ENCODE measurements at places on chromosomes 7 and 10.

- DNase-seq: no peak
These were observed 2.3 kb downstream of the METTL27 start for GRCh38 chr7:73839743-73840714.

GRCh38 chr7:46366526-46366925 lies 445.5 kb upstream of the IGFBP3 start:
- no peak for DNase-seq

- DNase-seq: no peak
These were observed 1.6 kb downstream of the SAMD9L start for GRCh38 chr7:93146472-93147141.

- no peak for DNase-seq
These were observed 8.8 kb downstream of the CHST3 start for GRCh38 chr10:71972746-71973695.

- DNase-seq: no peak
These were observed 50.9 kb upstream of the UNC5B start for GRCh38 chr10:71161425-71161824.

- no peak for DNase-seq
These were observed 41.8 kb downstream of the UNC5B start for GRCh38 chr10:71253981-71254818.

- DNase-seq: peak; percentile 11
These were observed 59.2 kb upstream of the OIT3 start for GRCh38 chr10:72834183-72834825.

GRCh38 chr7:106916679-106917078 lies 51.6 kb downstream of the PIK3CG start:
- peak; percentile 95 for DNase-seq

DNA sequence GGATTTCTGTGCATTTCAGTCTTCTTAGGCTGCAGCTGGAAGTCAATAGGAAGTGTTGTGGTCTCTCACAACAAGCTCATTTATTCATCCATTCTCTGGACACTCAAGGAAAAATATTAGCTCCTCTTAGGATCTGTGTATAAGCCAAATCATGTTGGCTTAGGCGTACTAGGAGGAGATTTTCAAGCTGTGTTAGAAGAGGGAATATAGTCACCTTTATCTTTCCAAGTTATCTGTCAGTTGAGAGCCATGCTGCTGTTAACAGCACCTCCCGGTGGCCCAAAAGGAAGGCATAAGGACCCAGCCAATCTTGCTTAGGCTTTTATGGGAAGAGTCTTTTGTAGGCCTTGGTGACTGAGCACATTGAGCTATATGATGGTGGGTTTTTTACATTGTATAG lies 220.0 kb downstream of the LRMDA start:
- DNase-seq: no peak
